BE2C (cell line): ENCODE measurements at places on chromosomes 6 and 20.

DNA sequence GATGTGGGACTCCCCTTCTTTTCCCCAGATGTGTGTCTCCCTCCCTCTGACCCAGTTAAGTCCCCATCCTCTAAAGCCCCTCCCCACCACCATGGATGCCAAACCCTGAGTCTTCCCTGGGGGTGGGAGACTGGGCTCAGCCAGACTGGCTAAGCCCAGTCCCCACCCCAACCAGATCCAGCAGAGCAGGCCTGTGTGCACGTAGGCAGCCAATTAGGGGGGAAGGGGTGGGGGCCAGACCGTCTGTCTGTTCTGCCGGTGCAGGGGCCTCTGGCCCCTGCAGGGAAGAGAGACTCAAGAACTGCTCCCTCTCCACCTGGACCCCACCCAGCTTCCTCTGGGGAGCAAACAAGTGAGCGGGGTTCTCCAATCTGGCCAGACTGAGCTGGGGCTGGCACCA, 605 bp downstream of the COX4I2 start:
- DNase-seq = peak; percentile 69

- DNase-seq = no peak
These were observed 140.4 kb downstream of the C6orf58 start for GRCh38 chr6:127717384-127717783.

- DNase-seq = no peak
These were observed 72.9 kb downstream of the TSBP1 start for GRCh38 chr6:32298632-32299336.

DNA sequence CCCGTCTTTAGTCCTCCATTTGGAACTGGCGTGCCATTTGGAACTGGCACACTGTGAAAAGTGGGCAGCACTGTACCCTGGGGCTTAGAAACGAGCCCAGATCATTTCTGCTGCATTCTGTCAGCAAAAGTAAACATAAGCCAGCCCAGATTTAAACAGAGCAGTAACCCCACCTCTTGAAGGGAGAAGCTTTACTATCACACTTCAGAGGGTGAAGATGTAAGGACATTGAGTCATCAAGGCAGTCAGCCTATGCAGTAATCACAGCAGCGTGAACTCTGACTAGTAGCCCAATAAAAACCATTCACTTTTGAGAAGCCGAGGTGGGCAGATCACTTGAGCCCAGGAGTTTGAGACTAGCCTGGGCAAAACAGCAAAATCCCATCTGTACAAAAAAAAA, 216.9 kb downstream of the EYA2 start:
- DNase-seq = no peak

DNA sequence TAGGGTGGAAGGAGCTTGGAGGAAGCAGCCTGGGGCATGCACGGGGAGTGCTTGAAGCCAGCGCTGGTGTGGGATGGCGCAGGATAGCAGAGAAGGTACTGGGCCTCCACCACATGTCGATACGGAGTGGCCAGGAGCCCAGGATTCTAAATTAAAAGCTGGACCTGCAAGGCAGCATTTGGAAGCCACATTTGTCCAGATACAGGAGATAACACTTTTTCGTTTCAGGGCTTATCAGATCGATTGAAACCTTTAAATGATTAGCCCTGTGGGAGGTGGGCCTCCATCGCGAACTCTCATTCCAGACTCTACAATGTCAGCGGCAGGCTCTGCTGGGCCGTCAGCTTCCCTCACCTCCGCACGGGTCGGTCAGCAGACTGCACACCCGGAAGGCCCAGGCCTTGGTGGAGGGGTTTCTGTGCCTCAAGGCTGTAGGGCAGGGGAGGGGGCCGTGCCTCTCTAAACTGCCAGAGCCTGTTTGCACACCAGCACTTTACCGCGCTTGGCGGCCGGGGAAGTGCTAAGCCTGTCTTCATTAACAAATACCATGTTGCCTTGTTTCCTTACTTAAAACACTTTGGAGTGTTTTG, 17.9 kb downstream of the EDN3 start:
- DNase-seq = no peak

- no peak for DNase-seq
These were observed 62.2 kb downstream of the RFPL4B start for GRCh38 chr6:112409311-112409710.

DNA sequence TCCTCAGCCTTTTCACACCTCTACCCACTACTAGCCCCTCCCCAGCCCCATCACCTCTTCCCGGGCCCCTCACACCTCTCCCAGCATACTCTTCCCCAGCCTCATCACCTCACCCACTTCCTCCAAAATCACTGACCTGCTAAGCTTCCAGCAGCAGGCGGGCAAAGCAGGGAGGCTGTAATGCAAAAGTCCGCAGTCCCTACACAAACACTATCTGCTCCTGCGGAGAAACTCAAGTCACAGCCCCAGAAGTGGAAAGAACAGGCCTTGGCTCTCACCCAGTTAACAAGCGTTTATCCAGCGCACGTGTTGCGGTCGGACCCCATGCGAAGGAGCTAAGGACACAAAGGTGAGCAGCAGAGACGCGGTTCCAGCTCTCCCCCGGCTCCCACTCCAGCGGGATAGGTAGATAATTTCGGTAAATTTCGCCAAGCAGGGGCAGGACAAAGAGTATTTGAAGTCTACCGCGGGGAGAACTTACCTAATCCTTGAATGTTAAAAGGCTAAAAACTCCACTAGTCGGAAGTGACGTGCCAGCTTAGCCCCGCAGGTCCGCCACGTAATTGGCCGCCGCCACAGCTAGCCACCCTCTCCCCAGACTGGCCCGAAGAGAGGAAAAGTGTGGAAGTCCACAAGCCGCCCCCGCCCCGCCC, 728 bp upstream of the TRIM39 start:
- peak; percentile 44 for DNase-seq

DNA sequence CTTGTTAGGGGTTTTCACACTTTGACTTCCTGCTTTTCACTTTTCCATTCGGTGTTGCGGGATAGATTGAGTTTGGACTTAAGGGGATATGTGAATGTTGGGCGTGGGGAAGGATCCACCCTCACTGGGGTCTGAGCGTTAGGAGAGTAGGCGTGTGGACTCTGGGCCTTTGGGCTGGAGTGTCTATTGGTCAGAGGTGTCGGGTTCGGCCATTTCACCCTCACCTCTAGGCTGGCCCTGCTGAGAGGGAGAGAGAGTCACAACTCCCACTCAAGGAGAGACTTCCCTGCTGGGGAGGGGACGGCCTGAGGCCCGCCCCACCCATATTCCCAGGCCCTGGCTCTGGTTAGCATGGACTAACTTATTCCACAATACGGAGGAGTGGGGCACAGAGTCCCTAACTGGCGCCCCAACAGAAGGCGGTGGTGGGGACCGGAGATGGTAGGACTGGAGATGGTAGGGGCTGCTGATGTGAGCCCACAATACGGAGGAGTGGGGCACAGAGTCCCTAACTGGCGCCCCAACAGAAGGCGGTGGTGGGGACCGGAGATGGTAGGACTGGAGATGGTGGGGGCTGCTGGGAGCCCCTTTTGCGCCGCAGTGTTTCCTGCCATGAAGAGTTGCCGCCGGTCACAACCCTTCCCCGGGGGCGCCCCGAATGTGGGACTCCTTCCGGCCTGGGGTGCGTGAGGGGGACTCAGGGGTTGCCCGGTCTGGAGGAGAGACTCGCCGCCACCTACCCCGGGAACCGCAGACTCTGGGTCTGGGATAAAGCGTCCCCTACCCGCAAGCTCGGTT, 1.4 kb upstream of the PTPRA start:
- DNase-seq = no peak
